ENCODE measurements at places on chromosomes 11 and 22.

DNA sequence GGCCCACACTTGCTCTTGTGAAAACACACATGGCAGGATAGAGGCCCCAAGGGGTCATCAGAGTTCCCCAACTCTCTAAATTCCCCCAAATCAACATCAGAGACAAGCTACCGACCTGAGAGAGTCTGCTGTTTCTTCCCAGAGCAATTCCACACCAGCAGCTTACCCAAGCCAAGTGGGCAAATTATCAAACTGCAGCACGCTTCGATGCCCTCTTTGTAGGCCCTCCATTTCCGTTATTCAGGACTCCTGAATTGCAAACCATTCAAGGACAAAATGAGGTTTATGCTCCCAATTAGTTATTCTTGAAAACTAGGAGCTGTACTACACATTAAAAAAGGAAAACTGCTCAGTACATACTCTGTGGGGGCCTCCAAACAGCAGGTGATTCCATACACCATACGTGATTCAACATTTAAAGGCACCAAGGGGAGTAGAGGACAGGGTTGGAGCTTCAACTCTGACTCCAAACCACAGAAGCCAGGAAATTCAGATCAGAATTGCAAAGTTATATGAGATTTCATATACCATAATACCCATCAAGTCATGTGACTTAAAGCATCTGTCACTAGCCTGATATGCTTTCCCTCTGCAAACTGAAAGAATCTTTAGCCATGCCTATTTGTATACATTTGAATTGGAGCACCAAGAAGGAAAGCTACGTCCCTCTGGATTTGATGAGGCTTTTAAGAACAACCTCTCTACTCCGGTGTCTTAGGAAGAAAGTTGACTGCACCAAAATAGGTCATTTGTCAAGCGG, 234.8 kb downstream of the CADM1 start:
- no peak for DNase-seq

- DNase-seq: no peak
These were observed 5.9 kb downstream of the VPS37C start for GRCh38 chr11:61155312-61155711.

DNA sequence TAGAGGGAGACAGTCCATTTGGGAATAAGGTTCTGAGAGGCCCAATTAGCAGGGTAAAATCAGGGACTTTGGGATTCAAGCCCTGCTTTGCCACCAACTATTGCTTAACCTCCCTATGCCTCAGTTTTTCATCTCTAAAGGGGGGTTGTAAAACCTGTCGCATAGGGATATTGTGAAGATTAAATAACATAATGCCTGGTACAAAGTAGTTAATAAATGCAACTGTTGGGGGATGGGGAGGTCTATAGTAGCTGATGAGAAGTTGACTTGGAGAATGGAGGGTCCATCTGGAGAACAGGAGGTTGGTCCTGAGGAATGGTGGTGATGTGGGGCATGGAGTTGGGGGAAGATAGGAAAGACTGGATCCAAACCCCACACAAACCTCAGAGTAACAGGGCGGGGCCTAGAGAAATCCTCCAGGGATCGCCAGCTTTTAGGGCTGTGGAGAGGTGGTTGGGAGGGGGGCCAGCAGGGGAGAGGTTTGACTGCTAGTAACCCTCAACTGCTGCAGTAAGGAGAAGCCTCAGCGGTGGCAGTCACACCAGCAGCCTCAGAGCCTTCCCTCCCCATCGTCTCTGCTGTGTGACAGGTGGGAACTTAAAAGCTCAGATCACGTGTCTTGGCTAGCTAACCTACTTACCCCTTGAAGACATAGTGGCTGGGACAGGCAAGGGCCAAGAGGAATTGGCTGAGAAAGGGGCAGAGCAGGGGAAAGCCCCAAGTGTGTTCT, 1.1 kb upstream of the ABCG4 start:
- no peak for DNase-seq

DNA sequence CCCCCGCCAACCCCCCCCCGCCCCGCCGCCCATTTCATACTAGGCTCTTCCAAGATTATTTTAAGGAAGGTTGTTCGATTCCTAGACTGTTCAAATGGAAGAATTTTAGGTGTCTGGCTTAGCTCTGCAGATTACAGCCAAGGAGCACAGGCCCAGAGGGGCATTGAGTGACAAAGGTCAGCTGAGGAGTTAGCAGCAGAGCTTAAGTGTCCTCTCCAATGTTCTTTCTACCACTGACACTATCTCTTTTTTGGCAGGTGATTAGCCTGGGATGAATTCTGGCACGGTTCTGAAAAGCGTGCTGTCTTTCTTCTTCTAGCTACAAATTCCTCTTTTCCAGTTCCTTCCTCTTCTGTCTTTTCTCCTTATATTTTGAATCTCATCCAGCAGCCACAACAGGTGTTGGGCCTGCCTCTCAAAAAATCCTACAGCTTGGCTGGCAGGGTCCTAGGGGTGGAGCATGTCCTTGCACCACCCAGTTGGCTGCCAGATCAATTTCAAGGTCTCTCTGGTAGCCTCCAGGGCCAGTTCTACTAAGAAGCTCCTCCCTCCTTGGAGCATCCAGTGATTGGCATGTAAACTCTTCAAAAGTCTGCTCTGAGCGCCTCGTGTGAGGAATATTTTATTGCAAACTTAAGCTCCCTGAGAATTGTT, 23.0 kb downstream of the KCNE3 start:
- DNase-seq: no peak

- no peak for DNase-seq
These were observed 47.8 kb upstream of the CD5 start for GRCh38 chr11:61054513-61054912.

DNA sequence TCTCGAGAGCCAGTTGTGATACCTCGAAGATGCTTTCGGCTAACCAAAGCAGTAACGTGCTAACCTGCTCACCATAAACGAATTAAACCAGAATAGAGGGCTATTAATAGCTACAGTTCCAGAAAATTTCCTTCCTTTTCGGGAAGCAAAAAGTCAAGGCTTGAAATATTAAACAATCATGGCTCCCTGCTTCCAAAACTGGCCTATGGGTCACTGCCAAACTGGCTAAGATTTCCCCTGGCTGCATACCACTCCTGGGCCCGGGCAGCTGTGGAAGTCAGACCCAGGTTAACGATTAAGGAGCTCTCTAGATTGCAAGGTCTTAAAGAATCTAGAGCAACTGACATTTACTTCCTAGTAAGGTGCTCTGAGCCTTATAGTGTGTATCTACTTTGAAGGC, 1.7 kb downstream of the AMOTL1 start:
- DNase-seq: no peak

GRCh38 chr11:32891657-32892354, 805 bp upstream of the QSER1 start:
- DNase-seq: peak; percentile 3

DNA sequence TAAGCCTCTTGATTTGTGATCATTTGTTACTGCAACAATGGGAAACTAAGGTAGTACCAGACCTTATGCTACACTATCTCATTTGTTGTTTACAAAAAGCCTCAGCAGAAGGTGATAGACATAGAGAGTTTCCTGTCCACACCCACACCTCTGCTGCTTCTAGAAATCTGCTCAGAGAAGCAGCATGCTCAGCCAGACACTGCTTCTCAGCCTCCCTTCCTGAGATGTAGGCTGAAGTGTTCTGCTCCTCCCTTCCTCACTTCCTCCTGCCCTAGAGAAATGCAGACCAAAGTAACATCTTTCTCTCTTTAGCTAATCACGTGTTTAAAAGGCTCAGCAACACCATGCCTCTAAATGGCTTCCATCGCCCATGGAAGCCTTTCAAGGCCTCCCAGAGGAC, 88.4 kb downstream of the SLC1A2 start:
- DNase-seq: no peak

DNA sequence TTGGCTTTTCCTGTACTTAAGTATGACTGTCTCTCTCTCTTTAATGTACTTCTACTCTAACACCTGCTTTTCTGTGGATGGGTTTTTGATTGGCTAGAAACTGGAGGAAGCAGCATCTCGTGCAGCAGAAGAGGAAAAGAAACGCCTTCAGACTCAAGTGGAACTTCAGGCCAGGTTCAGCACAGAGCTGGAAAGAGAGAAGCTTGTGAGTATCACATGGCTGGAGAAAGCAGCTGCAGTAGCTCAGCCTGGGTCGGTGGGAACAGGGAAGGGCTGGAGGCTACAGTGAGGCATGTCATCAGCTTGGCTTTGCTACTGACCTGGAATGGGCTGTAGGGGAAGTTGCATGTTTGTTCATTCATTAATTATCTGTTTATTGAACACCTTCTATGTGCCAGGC, 74.2 kb downstream of the SWAP70 start:
- DNase-seq: no peak

- DNase-seq: no peak
These were observed 27.6 kb upstream of the CD44 start for GRCh38 chr11:35111161-35112055.

DNA sequence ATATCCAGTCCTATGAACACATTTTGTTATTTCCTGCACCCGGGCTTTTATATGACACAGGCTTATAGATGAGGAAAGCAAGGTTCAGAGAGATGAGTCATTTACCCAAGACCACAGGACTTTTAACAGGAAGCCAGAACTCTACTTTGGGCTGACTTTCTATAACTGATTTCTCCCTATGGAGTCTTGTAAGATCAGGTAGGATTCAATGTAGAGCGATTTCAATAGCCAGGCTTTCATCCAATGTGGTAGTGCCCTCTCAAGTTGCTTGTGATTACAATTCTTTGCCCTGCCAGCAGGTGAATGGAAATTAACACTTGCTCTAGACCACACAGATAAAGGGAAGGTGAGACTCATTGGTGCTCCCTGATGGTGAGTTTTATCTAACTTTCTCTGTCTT, 378.3 kb downstream of the INSC start:
- no peak for DNase-seq

DNA sequence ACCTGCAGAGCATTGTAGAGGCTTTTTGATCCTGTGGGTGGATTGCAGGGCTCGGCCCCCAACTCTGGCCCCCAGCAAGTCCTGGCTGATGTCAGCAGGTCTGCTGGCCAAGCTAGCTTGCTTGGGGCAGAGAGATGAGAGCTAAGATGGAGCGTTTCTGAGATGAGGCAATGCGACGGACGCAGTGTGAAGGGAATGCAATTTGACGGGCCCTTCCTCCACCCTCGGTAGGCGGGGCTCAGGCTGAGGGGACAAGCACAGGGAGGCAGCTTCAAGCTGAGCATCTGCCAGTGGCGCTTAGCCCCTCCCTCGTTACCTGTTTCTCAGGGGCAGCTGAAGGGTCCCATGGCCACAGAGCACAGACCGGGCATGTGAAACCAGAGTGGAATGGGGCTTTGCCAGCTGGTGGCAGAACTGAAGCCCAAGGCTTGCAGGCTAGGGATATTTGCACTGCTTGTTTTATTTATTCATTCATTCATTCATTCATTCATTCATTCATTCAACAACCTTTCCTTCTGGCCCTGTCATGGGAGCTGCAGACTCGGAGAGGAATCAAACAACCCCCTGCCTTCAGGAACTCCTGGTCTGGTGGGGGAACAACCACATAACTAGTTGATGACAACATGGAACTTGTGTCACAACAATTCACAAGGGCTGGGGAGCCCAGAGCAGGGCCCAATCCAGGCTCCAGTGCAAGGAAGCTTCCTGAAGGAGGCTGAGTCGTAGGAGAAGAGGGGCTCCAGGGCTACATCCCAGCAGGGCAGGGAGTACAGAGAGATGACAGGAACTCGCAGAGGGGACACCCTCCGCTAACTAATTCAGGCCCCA, 66.8 kb downstream of the THAP12 start:
- DNase-seq: no peak

DNA sequence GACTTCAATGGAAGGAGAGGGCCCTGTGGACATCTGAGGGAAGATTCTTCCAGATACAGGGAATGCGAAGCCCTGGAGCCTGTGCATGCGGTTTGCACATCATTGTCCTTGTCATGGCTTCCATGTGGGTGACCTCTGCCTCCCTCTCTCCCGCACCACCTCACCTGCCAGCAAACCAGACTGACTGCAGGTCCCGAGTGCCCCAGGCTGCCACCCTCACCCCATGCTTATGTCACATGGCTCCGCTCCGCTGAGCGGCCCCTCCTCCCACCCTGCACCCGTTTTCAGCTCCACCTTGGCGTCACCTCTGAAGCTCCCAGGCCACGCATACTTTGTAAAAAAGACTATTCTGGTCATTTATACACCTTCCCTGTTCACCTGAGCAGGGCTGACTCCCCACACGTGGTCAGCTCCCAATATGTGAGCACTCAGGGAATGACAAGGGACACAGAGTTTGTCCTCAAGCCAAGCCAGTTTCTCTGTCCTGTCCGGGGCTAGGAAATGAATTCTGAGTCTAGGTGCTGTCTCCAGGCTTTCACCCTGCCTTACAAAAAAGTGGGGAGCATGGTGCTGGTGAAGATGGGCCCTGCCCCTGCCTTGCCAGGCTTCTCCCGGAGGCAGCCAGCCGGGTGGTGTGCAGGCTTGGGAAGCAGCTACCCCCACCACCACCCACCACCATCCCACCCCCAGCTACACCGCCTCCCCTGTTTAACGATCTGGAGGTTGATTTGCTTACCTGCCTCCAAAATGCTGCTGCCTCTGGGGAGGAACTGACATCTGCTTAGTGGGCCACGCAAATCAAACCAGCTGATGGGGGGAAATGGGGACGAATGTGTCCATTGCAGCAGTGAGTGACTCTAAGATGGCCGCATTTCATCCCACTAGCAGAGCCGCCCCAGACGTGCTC, 32.7 kb downstream of the FAM83F start:
- DNase-seq: no peak

- DNase-seq: no peak
These were observed 723 bp upstream of the CD82 start for GRCh38 chr11:44564670-44565210.

- DNase-seq: no peak
These were observed 17.9 kb downstream of the ALKBH3 start for GRCh38 chr11:43898574-43898973.

DNA sequence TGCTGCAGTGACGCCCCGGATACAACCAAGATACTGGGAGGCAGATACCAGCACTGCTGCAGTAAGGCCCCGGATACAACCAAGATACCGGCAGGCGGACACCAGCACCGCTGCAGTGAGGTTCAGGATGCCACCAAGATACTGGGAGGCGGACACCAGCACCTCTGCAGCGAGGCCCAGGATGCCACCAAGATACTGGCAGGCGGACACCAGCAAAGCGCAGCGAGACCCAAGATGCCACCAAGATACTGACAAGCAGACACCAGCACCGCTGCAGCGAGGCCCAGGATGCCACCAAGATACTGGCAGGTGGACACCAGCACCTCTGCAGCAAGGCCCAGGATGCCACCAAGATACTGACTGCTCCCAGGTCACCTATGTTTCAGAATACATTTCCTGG, 225.2 kb downstream of the BRD1 start:
- no peak for DNase-seq

DNA sequence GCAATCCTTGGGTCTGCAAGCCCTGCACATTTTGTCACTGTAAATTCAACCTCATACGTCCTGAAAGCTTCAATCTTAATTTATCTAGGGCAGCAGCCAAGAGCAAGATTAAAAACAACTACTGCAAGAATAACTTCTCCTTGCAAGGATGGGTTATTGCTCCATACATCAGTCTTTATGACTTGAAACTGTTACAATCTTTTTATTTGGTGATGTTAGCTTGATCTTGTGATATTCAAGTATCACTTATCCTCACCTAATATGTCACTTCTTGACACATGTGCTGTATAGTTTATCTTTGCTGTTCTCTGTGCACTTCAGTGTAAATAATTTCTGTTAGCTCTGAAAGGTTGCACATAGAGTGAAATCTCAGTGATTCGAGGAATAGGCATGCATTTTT, 14.7 kb upstream of the APLP2 start:
- no peak for DNase-seq

- DNase-seq: no peak
These were observed 5.4 kb downstream of the KBTBD4 start for GRCh38 chr11:47573321-47573720.

Measured in stimulated activated CD4-positive, alpha-beta T cell treated with anti-CD3 and anti-CD28 coated beads, TNF-alpha, amount 100 ng/mL, for 48 hours (primary cell).